ENCODE measurements at places on chromosomes 1 and 21. TPM values are rescaled to one million over a fixed set of nuclear protein-coding genes. Genes with fewer than 3 reads are reported as not detected.

DNA sequence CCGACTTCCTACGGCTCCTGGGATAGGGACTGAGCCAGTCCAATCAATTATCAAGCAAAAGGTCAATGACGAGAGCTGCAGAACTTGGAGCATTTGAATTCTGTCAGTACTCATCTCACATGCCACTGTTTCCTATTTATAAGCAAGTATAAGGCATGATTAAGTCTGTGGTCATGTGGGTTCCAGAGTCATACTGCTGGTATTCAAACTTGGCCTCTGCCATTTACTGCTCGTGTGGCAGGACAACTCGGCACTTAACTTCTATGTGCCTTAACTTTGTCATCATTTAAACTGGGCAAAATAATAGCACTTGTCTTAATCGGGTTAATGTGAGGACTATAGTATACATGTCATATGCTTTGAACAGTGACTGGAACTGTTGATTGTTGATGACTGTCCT lies 44.9 kb upstream of the TNFSF18 start:
- peak; percentile 89 for DNase-seq

- no peak for DNase-seq
These were observed 42.5 kb downstream of the ETS2 start for GRCh38 chr21:38848187-38848609.

- no peak for DNase-seq
These were observed 116.6 kb upstream of the IVNS1ABP start for GRCh38 chr1:185433667-185434066.

- DNase-seq, result no peak
These were observed 31.9 kb upstream of the IVNS1ABP start for GRCh38 chr1:185348985-185349384.

- no peak for DNase-seq
These were observed 11.1 kb downstream of the ADGRB2 start for GRCh38 chr1:31752952-31753475.

GRCh38 chr1:45621501-45621836 lies 2.4 kb downstream of the CCDC17 start:
- DNase-seq, result no peak

- no peak for DNase-seq
These were observed 89.7 kb downstream of the BCAR3 start for GRCh38 chr1:93591676-93592550.

GRCh38 chr1:226632922-226633351 lies 84.4 kb downstream of the STUM start:
- no peak for DNase-seq

DNA sequence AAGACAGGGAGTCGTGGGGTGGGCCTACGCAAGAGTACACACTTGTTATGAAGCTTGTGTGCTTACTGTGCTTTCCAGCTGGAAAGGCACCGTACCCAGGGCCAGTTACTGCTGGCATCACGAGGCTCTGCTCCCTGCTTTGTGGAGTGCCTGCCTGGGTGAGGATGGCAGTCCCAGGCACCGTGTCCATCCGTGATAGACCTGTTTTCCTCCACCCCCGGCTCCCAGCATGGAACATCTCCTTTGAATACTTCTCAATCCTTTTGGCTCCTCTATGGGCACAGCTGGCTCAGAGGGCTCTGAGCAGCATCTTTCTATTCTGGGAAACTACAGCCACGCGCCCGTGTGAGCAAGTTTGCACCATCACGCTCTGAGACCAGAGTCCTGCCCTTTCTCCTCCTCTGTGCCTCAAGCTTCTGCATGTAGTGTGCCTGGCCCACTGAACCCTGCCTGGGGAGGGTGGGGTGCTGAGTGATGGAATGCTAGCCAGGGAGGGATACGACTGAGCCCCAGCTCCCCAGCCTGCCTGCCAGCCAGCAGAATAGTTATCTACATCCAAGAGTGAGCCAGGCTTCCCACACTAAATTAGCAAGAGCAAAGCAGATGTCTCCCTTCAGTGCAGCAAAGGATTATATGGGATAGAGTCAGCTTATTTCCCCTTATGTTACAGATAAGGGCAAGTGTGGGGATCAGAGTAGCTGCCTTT lies 7.1 kb upstream of the TNR start:
- no peak for DNase-seq

GRCh38 chr1:104733866-104734265 lies 984.2 kb downstream of the AMY1C start:
- DNase-seq, result no peak

DNA sequence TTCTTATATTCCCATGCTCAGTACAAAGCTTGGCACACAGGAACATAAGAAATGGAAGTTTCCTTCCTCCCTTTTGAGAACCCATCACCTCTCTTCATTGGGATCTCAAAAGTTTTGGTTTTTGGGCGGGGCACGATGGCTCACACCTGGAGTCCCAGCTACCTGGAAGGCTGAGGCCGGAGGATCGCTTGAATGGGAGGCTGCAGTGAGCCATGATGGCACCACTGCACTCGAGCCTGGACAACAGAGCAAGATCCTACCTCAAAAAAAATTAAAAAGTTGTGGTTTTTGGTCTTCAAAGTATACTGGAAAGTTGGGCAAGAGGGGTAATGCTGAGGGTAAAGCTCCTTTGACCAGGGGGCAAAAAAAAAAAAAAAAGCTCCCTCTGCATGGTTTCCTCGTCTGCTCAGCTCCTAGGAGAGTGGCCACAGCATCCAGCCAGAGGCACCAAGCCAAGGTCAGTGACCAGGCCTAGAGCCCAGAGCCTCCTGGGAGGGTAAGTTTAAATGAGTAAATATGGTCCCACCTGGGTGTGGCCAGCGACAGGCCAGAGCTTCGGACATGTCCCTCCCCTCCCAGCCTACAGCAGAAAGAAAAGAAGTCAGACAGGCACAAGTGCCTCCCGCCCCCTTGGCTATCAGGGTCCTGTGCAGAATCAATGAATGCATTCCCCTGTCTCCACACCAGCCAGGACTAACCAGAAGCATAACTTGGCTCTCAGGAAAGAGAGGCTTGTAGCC lies 5.0 kb downstream of the MEF2D start:
- DNase-seq, result no peak

GRCh38 chr1:223811634-223812101 lies 34.1 kb downstream of the TP53BP2 start:
- peak; percentile 49 for DNase-seq

DNA sequence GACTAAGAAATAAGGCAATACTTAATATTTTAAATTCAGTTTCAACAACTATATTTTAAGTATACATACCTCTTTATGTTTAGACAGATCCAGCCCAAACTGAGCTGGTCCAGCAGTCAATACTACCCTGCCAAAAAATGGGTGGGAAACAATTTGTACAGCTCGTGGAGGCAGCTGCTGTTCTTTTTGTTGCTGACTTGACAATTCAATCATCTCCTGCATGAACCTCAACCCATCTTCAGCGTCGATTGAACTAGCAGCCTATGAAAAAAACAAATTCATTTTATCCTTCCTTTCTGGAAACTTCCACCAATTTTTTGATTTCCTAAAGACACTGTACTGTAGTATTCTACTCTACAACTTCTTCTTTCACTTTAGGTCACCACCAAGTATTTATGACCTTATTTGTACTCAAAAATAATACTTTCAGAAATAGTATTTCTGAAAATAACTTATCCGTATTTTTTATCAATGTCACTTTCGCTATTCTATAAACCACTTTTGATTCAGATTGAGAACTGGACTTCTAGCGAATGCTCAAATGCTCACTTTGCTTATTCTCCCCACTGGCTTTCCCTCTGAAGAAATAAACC lies 46.5 kb downstream of the EDEM3 start:
- no peak for DNase-seq

DNA sequence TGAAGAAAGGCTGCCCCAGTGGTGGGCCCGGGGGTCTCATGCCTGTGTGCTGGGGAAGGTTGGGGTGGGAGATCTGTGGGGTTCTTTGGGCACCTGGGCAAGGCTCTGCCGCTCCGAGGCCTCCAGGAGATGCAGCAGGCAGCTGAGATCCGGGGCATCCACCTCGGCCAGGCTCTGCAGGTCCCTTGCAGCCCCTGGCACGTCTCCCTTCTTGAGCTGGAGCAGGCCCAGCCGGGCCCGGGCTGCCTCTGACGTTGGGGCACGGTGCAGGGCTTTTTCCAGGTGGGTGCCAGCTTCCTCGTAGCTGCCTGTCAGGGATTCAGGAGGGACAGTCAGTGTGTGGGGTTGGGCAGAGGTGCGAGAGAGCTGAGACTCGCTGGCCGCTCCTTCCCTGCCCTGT lies 11.4 kb upstream of the MMEL1 start:
- DNase-seq, result no peak

DNA sequence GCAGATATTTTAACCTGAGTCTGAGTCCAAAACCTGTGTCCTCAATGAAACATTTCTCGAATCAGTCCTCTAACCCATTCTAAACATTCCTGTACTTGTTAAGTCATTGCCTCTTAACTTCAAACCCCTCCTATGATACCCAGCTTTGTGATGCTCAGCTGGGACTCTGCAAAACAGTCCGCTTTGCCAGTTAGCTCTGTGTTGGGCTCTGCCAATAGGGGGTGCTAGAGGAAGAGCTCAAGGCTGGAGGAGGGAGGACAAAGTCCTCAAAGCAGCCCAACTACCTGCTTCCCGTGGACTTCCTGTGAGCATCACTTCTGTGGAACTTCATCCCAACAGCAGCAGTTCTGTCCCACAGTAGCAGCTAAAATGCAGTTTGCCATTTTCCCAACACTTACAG lies 38.1 kb upstream of the SYT14 start:
- no peak for DNase-seq

DNA sequence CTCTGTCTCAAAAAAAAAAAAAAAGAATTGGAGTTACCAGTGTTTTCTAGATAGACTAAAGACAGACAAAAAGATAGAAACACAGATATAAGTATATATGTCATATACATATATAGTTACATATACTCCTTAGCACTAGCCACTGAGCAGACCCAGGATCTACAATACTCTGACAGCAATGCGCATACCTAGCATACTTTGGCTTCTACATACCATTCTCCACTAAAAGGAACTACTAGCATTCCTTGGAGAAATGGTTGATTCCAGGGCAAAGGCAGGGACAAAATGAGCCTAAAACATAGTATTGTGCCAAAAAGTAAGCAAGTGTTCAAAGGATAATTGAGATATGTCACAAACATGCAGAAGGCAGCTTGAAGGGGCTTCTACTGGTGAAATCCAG lies 22.7 kb downstream of the SYNJ1 start:
- peak; percentile 39 for DNase-seq

GRCh38 chr1:118151312-118151937 lies 33.6 kb downstream of the SPAG17 start:
- peak; percentile 67 for DNase-seq

GRCh38 chr1:81307786-81308185 lies 492.9 kb upstream of the ADGRL2 start:
- no peak for DNase-seq

GRCh38 chr21:35096959-35097358 lies 47.9 kb upstream of the RUNX1 start:
- no peak for DNase-seq

DNA sequence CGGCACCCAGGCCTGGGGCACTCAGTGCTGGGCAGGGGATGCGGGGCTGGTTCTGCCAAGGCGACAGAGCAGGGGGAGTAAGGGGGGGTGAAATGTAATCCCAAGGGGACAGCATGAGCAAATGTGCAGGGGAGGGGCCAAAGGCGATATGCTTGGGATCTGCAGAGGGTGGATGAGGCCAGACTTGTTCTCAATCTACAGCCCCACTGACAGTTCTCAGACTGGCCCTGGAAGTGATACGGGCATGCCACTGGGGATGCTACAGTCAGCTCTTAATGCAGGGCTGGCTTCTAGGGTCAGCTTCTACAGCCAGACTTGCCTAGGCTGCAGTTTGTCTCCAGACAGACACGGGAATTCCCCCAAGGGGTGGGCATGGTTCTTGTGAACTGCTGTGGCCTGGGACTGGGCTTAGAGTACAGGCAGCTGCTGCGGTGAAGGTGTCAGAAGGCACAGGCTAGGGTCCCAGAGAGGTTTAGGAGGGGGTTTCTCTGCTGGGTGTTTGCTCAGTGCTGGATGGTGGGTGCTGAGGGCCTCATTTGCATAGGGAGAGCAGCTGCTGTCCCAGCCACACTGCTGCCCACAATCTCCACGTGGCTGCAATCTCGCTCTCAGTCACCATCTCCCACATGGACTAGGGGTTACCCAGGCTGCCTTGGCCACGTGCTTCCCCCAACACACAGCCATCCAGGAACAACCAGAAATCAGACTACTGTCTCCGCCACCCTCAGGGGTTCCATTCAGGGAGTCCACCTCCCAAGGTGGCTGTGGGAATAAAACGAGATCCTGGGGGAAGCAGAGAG lies 190.1 kb downstream of the HIVEP3 start:
- DNase-seq, result no peak

DNA sequence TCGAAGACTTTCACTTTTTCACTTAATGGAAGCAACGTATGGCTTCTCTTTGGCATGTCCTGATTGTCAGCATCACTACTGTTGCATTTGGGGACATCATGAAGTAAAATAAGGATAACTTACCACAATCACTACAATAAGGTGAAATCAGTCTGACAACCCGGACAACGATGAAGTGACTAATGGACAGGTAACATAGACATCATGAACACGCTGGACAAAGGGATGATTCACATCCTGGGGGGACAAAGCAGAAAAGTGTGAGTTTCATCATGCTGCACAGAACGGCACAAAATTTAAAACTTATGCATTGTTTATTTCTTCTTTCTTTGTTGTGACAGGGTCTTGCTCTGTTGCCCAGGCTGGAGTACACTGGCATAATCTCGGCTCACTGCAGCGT lies 53.9 kb downstream of the FH start:
- no peak for DNase-seq

The BCL2L15 gene
- under 0.01 TPM for total RNA-seq

The ADAM30 gene
- not detected for total RNA-seq

The DLGAP3 gene
- not detected for total RNA-seq

The TMEM200B gene
- total RNA-seq, result 4.8 TPM

The CAP1 gene
- total RNA-seq, result 756 TPM

The ADAMTS1 gene
- total RNA-seq, result 116 TPM

The GPR25 gene
- not detected for total RNA-seq

The DIO1 gene
- not detected for total RNA-seq

The PHTF1 gene
- total RNA-seq, result 13.3 TPM

The HLX gene
- 4.3 TPM for total RNA-seq

The SAMD11 gene
- 5.9 TPM for total RNA-seq

The CCDC181 gene
- total RNA-seq, result 0.28 TPM

The SWT1 gene
- total RNA-seq, result 2.7 TPM

The DENND2C gene
- 3.1 TPM for total RNA-seq

The MANEAL gene
- total RNA-seq, result 0.28 TPM
